A549 treated with Hydrocortisone at 1 μM for 4 hours (cell line): ENCODE measurements at places on chromosomes 4 and X. TPM values are rescaled to one million over a fixed set of nuclear protein-coding genes. Genes with fewer than 3 reads are reported as not detected.

The IGFBP7 gene
- total RNA-seq, result 199 to 334 TPM (median 253 TPM) in 5 replicates

The MAGEA2B gene
- total RNA-seq, result 0.07 to 0.10 TPM in 2 of 5 replicates, not detected in the others

The IL1RAPL1 gene
- not detected in 5 replicates for total RNA-seq

The CD38 gene
- total RNA-seq, result 11.0 to 15.4 TPM (median 13.4 TPM) in 5 replicates

The NEUROG2 gene
- total RNA-seq, result 0.05 to 0.06 TPM in 2 of 5 replicates, not detected in the others

The WDR19 gene
- 7.4 to 8.3 TPM (median 7.8 TPM) in 5 replicates for total RNA-seq

The PNCK gene
- total RNA-seq, result 0.13 to 0.44 TPM (median 0.26 TPM) in 3 of 5 replicates, not detected in the others

The FREM3 gene
- not detected in 5 replicates for total RNA-seq

The FGG gene
- total RNA-seq, result 5.3 to 8.0 TPM (median 5.4 TPM) in 5 replicates

The ASMT gene
- total RNA-seq, result 0.15 to 0.25 TPM (median 0.17 TPM) in 5 replicates

The NOX1 gene
- total RNA-seq, result 0.05 to 0.15 TPM (median 0.10 TPM) in 4 of 5 replicates, not detected in the other

The FABP2 gene
- total RNA-seq, result not detected in 5 replicates

The TMEM144 gene
- 2.7 to 4.0 TPM (median 3.3 TPM) in 5 replicates for total RNA-seq

The F8A3 gene
- total RNA-seq, result 0.53 to 1.2 TPM (median 0.91 TPM) in 5 replicates

The GPR119 gene
- not detected in 5 replicates for total RNA-seq

The CCSER1 gene
- not detected in 5 replicates for total RNA-seq

The SSX4B gene
- total RNA-seq, result not detected in 5 replicates

The SULT1E1 gene
- total RNA-seq, result not detected in 5 replicates

The AREG gene
- total RNA-seq, result 26.1 to 32.1 TPM (median 28.2 TPM) in 5 replicates

The SOD3 gene
- total RNA-seq, result not detected in 5 replicates

The FHDC1 gene
- total RNA-seq, result 0.68 to 0.87 TPM (median 0.78 TPM) in 5 replicates

The NLGN3 gene
- total RNA-seq, result 0.80 to 1.2 TPM (median 0.97 TPM) in 5 replicates

The LYAR gene
- total RNA-seq, result 25.7 to 31.9 TPM (median 28.1 TPM) in 5 replicates

The MAGEB17 gene
- total RNA-seq, result not detected in 5 replicates

The MID2 gene
- total RNA-seq, result 7.1 to 10.4 TPM (median 7.9 TPM) in 5 replicates

The MMRN1 gene
- total RNA-seq, result not detected in 5 replicates

The TRAPPC2 gene
- 6.2 to 10.8 TPM (median 7.7 TPM) in 5 replicates for total RNA-seq

The DCAF4L1 gene
- total RNA-seq, result 0.08 to 0.14 TPM (median 0.10 TPM) in 5 replicates

The ARSH gene
- not detected in 5 replicates for total RNA-seq

The ASB5 gene
- 0.03 to 0.06 TPM in 2 of 5 replicates, not detected in the others for total RNA-seq

The OPN1MW gene
- not detected in 5 replicates for total RNA-seq
